NCI-H1048 (cell line): ENCODE measurements at places on chromosomes 4 and X.
A peak's percentile ranks its signal among the peaks of the same experiment; 100 is the strongest.

- no peak for DNase-seq
Observed at GRCh38 chrX:18278449-18278848, 57.8 kb upstream of the BEND2 start.

GRCh38 chrX:48976086-48976485, 4.4 kb upstream of the KCND1 start:
- no peak for DNase-seq

- DNase-seq, result no peak
Observed at GRCh38 chr4:165293927-165294649, 33.4 kb upstream of the MSMO1 start.

GRCh38 chrX:14084466-14084865, 54.8 kb upstream of the GEMIN8 start:
- no peak for DNase-seq

GRCh38 chr4:5451243-5451642, 257.1 kb downstream of the EVC2 start:
- no peak for DNase-seq

GRCh38 chr4:67546971-67547370, 1.7 kb upstream of the CENPC start:
- DNase-seq, result no peak

GRCh38 chrX:38561126-38561868, at the start of gene TSPAN7:
Gene TSPAN7 (plus strand): TSS chrX:38561542. CDS start chrX:38561547, 5 bp downstream.
- peak; percentile 19 for DNase-seq

GRCh38 chrX:22095856-22096255, 63.7 kb downstream of the PHEX start:
- DNase-seq, result no peak

DNA sequence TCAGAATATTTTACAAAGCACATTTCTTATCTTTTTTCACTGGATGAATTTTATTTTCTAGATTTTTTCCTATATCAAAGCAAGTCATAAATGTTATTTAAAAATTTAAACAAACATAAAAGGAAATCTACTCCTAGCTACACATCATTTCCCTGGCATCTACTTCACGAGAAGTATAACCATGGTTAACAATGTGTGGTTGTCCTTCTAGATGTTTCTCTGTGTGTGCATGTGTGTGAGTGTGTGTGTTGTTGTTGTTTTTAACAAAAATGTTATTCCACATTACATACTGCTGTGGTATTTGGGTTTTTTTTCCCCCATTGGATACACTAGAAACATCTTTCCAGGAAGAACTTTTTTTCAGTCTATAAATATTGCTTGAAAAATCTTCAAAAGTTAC, 103.1 kb downstream of the CHIC2 start:
- no peak for DNase-seq

DNA sequence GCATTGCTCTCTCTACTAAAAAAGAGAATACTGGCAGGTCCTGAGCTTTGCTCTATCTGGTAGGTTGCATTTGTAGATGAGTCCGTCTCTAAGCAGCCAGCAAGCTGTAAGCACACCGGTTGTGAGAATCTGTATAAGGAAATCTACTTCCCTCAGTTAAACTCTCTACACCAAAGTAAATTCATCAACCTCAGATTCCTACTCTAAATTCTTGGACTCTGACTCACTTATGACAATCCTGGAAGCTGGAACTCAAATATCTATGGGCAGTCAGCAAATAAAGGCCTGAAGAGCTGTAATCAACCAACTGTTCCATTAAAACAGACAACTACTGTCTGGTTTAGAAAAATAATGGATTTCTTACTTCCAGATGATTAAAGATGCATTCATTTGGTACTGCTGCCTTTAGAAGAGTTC, 37.9 kb downstream of the FAT1 start:
- DNase-seq, result no peak

DNA sequence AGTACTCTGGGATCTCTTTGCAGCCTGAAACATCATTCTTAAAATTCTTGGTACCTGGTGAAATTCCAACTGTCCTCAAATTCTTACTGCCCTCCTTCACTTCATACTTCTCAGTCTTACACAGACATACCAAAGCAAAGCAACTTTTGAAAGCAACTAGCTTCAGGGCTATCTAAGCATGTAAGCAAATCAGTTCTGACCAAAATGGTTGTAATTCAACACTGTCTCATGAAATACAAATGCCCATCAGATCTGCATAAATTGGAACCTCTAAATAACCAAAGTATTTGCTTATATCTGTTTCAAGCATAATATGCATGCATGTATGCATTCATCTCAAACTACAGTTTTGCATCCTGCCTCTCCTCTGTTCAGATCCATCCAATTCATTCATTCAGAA, 308.1 kb upstream of the PPARGC1A start:
- DNase-seq, result peak; percentile 39

GRCh38 chrX:110519906-110520452, 161.3 kb downstream of the RTL9 start:
- DNase-seq, result no peak

- DNase-seq, result no peak
Observed at GRCh38 chr4:98601708-98602107, 56.7 kb downstream of the TSPAN5 start.
